ENCODE measurements at places on chromosomes 2 and 18. TPM values are rescaled to one million over a fixed set of nuclear protein-coding genes. Genes with fewer than 3 reads are reported as not detected.

The PRSS56 gene
- total RNA-seq: not detected

The SNED1 gene
- 9.7 TPM for total RNA-seq

The DOK6 gene
- total RNA-seq: 10.6 TPM

The SKOR2 gene
- total RNA-seq: not detected

The PSMA8 gene
- total RNA-seq: not detected

The LYG2 gene
- not detected for total RNA-seq

The SERPINB13 gene
- total RNA-seq: not detected

The SERPINB7 gene
- not detected for total RNA-seq

The PDE1A gene
- 9.6 TPM for total RNA-seq

The PMAIP1 gene
- 0.35 TPM for total RNA-seq

The LGALSL gene
- 13.1 TPM for total RNA-seq

DNA sequence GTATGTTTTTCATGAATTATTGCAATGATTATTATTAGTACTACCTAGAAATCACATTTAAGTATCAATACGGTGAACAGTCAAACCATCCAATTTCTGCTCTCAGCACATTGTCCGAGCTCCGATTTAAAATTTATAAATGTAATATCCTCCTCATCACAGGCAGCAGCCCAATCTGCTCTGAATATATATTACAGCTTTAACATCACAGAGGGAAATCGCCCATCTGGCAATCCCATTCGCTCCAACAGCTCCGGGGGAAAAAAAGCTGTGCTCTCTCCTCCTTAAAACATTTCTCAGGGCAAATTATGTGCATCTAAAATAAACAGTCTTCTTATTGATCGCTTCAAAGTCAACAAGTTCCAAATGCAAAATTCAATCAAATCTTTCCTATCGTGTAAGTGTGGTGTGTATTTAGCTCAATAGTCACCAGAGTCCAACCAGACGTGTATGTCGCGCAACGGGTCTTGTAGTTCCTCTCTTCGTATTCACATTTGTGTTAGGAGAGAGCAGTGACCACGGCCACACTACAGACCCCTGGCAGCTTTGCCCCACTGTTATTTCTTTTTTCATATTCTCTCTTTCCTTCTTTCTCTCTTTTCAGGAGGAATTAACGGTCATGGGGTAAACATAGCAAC is 2.4 kb downstream of the FIGN start:
- DNase-seq: no peak

DNA sequence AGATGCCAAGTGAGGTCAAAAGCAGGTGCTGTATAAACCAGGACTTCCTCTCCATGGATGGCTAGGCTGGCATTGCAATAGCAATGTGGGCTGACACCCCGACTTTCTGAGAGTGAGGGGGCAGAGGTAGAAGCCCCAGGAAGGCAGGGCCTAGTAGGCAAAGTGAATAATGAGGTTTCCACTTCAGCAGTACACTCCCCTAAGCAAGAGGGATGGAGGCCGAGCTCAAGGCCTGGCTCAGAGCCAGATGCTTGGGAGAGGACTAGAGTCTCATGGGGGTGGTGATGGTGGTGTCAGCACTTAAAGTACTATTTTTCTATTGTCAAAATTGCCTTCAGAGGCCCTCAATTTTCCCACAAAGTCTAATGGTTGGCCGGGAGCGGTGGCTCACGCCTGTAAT is 41.6 kb upstream of the HK2 start:
- DNase-seq: no peak

GRCh38 chr18:32956591-32957315 is 183.9 kb upstream of the KLHL14 start:
- no peak for DNase-seq

GRCh38 chr2:43268066-43268953 is 41.9 kb upstream of the ZFP36L2 start:
- no peak for DNase-seq

GRCh38 chr2:10091182-10091888 is 11.1 kb upstream of the CYS1 start:
- DNase-seq: no peak

- no peak for DNase-seq
Measured at GRCh38 chr18:22670914-22671313, 253.2 kb upstream of the CTAGE1 start.

GRCh38 chr2:110748489-110748867 is 16.1 kb downstream of the ACOXL start:
- no peak for DNase-seq

- no peak for DNase-seq
Measured at GRCh38 chr18:51076503-51076902, 46.5 kb downstream of the SMAD4 start.

DNA sequence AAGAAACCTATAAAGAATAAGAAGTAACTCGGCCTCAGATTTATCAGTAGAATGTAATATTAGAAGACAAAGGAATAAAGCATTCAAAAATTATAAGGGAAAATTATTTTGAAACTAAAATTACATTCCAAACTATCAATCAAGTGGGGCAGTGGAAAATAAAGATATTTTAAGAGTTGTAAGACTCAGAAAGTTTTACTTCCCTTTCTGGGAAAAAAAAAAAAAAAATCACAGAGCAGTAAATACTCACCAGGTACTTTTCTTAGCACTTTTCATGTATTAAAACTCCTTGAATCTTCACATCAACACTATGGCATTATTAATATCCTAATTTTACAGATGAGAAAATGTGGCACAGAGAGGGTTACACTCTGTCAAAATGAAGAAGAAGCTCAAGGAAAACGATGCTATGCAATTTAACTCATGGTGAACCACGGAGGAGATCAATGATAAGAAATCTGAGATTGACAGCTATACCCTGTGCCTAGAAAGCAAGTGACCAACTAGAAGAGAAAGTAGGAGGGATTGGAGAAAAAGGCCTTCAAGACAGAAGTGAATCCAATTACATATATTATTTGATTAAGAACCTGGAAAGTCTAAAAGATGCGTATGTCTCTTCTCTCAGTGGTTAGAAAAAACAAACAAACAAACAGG is 238.9 kb upstream of the ID2 start:
- DNase-seq: no peak

GRCh38 chr2:150487537-150488429 is at the start of gene RND3:
TSS of gene RND3 (minus strand) at chr2:150487667. CDS start at chr2:150487417, 250 bp downstream.
- DNase-seq: peak; percentile 95

DNA sequence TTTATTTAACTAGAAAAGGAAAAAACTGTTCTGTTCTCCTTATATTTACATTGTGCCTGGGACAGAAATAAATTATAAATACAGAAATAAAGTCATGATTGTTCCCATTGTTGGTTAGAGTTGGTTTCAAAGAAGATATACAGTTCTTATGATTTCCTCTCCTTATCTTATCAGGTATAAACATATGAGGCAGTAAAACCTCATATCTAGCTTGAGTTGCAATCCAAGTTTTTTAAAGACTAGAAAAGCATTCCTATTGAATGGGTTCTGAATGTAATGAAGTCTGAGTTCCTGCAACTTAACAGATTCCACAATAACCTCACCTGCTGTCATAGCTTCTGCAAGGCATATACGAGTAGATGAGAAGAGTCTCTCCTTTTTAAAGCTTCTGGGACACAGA is 114.7 kb upstream of the CAVIN2 start:
- DNase-seq: no peak

DNA sequence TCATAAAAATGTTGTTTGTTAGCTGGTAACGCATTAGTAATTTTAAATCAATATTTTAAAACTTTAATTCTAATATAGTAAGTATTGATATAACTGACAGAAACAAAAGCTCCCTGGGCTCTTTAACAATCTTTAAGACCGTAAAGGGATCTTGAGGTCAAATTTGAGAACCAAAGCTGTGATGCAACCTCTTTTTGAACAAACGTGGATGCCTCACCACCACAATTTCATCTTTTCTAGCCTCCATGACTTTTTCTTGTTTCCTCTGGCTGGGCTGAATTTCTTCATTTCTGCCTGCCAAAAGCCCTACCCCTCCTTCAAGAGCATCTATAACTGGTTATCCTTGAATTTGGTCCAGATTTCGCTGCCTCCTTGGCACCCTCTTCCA is 563 bp upstream of the POLE4 start:
- DNase-seq: no peak

GRCh38 chr2:46719487-46719886 is 196.1 kb downstream of the MCFD2 start:
- no peak for DNase-seq

GRCh38 chr2:25419678-25420242 is 78.0 kb upstream of the DNMT3A start:
- no peak for DNase-seq
